Left hindlimb (tissue), 1 donor: ENCODE measurements at places on chromosomes 1 and 21.

- no peak for DNase-seq
Observed at GRCh38 chr1:101367630-101368029, 130.8 kb downstream of the S1PR1 start.

DNA sequence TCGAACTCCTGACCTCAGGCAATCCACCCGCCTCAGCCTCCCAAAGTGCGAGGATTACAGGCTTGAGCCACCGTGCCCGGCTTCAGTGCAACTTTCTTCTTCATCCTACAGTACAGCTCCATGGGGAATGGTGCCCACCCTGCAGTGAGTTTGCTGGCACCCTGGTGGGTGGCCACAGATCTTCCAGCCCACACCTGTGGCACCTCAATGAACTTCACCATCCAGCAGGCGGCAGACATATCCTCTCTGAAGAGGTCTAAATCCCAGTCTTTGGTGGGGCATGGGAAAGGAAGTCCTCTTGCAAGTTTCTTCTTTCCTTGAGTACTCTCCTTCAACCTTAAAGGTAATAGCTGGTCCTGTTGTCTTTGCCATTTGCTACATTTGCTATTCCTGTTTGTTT lies 18.1 kb upstream of the ZBTB8A start:
- DNase-seq: no peak

GRCh38 chr1:205246351-205247119 lies 18.8 kb downstream of the TMCC2 start:
- no peak for DNase-seq

- no peak for DNase-seq
Observed at GRCh38 chr1:21165076-21165475, 11.6 kb downstream of the EIF4G3 start.

DNA sequence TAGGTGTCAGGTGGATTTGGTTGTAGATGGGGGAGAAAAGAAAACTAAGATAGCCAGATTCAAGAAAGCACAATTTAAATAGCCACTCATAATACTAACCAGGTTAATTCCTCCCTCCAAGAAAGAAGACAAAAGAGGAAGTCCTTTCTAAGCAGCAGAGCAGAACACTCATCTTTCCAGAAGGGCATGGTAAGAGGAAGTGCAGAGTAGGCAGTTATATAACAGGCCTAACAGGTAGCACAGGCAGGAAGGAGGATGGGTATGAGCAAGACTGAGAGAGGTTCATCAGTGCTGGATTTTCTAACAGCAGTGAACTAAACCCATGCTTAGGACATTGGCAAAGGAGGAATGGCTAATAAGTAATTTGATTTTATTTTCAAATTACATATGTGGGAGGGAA lies 517.5 kb downstream of the PLPP3 start:
- no peak for DNase-seq
